A549 treated with AZD2906 at 1 μM for 4 hours (cell line): ENCODE measurements at places on chromosomes 7 and 10. TPM values are rescaled to one million over a fixed set of nuclear protein-coding genes. Genes with fewer than 3 reads are reported as not detected.

The SPDYE1 gene
- total RNA-seq, result not detected in 5 replicates

The DGKB gene
- total RNA-seq, result not detected in 5 replicates

The ATG9B gene
- total RNA-seq, result 0.28 to 0.88 TPM (median 0.71 TPM) in 5 replicates

The SFRP4 gene
- 3.1 to 4.3 TPM (median 3.6 TPM) in 5 replicates for total RNA-seq

The AGFG2 gene
- 41.5 to 62.8 TPM (median 57.6 TPM) in 5 replicates for total RNA-seq

The WEE2 gene
- total RNA-seq, result not detected in 5 replicates

The TIMM23B gene
- total RNA-seq, result 14.8 to 24.9 TPM (median 17.8 TPM) in 5 replicates

The ATRNL1 gene
- total RNA-seq, result 0.21 to 0.37 TPM (median 0.32 TPM) in 5 replicates
